ENCODE measurements at places on chromosomes 12 and 14.

- no peak for DNase-seq
Measured at GRCh38 chr12:61220337-61220736, 1039.9 kb upstream of the USP15 start.

DNA sequence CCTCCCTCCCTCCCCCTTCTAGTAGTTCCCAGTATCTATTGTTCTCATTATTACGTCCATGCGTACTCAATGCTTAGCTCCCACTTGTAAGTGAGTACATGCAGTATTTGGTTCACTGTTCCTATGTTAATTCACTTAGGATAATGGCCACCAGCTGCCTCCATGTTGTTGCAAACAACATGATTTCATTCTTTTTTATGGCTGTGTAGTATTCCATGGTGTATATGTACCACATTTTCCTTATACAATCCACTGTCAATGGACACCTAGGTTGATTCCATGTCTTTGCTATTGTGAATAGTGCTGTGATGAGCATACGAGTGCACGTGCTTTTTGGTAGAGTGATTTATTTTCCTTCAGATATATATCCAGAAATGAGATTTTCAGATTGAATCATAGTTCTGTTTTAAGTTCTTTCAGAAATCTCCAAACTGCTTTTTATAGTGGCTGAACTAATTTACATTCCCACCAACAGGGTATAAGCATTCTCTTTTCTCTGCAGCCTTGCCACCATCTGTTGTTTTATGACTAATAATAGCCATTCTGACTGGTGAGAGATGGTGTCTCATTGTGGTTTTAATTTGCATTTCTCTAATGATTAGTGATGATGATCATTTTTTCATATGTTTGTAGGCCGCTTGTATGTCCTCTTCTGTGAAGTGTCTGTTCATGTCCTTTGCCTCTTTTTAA lies 17.9 kb upstream of the CLEC7A start:
- no peak for DNase-seq

DNA sequence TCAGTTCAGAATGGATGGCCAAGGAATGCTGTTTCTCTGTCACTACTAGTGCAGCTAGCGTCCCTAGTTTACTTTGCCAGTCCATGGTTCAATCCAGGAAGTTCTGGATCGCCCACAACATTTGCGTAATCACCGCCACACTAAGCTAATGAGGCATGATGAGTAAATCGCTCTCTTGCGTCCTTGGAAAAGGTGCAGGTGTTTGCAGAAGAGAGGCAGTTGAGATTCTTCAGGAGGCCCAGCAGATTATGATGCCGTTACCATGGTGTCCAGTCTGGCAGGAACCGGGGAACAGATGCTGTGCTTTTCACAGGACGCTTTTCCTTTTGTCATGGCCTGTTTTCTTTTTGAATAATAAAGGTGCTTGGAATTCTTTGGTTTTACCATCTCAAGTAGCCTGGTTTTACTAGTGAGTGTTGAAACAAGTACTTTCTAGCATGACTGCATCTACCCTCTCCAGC lies 9.0 kb downstream of the TPH2 start:
- peak; percentile 23 for DNase-seq

DNA sequence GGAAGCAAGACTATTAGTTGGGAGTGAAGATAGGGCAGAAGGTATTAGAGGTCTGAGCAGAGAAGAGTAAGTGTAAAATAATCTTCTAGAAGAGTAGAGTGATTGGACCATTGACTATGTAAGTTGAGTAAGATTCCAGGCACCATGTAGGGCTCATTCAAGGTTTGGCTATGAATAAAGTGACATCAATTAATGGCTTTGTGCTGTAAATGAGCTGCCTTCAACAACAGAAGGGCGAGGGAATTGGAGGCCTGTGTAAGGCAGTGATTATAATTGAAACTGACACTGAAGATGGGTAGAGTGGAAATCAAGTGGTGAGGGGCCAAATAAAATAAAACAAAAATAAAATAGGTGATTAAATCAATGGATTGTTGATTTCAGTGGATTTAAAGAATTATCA lies 26.4 kb downstream of the PTPRQ start:
- no peak for DNase-seq

GRCh38 chr12:2273751-2274150 lies 221.0 kb downstream of the CACNA1C start:
- DNase-seq: no peak

DNA sequence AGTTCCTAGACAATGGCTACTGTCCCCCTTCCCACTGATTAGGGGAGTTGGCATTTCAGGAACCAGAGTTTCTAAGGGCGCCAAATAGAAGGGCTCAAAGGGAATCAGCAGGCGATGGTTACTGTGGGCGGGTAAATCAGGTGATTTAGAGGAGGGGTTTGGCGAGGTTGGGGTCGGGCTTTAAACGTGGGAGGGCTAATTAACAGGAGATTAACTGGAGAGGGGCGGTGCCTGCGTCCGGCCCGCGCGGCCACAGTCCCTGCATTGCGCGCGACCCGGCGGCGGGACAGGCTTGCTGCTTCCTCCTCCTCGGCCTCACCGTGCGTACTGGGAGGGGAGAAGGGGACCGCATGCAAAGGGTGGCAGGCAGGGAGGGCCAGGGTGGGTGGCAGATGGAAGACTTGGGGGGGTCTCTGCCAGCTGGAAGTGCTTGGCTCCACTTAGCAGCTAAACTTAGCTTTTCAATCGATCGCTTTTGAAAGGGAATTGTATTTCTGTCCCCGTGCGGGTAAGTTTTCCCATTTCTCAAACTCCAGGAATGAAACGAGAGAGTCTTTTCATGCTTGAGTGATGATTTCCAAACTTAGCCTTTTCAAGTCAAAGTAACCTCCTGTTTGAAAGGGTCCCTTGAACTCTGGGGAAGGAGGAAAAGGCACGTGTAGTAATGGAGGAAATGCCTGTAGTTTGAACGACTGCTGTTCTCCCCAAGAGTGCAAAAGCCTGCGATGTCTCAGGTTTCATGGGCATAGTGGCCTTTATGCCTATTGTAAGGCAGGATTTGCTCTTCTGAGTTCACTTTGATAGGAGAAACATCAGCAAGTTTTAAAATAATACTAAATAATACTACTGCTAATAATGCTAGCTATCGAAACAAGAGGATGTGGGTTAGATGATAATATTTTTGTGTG lies at the start of gene MGST1:
Gene MGST1 (plus strand): TSS at position 255 of the 908 bp plus-strand sequence. CDS start 6,608 bp downstream, outside the sequence.
- DNase-seq: peak; percentile 53

GRCh38 chr12:9072481-9073038 lies 43.2 kb downstream of the A2M start:
- no peak for DNase-seq

GRCh38 chr14:42719391-42719790 lies 1112.7 kb downstream of the LRFN5 start:
- no peak for DNase-seq

GRCh38 chr14:92937051-92937937 lies 14.3 kb downstream of the CHGA start:
- no peak for DNase-seq

DNA sequence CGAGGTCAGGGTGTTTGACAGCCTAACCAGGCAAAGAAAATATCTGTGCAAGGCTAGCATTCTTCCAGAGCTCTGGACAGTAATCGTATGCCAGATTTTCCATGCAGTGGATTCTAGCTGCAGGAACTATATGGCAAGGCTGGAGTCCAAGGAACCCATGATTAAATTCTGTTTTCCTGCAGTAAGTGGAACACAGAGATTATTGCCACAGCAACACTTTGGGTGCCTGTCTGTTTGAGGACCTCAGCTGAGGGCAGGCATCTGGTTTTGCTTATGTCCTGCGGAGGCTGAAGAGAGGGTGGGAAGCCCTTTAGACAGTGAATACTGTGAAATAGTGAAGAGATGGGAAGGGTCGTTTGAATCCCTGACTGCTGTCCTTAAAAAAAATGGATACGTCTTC lies 104.4 kb downstream of the DAD1 start:
- peak; percentile 35 for DNase-seq

GRCh38 chr12:2309647-2310046 lies 256.9 kb downstream of the CACNA1C start:
- no peak for DNase-seq

DNA sequence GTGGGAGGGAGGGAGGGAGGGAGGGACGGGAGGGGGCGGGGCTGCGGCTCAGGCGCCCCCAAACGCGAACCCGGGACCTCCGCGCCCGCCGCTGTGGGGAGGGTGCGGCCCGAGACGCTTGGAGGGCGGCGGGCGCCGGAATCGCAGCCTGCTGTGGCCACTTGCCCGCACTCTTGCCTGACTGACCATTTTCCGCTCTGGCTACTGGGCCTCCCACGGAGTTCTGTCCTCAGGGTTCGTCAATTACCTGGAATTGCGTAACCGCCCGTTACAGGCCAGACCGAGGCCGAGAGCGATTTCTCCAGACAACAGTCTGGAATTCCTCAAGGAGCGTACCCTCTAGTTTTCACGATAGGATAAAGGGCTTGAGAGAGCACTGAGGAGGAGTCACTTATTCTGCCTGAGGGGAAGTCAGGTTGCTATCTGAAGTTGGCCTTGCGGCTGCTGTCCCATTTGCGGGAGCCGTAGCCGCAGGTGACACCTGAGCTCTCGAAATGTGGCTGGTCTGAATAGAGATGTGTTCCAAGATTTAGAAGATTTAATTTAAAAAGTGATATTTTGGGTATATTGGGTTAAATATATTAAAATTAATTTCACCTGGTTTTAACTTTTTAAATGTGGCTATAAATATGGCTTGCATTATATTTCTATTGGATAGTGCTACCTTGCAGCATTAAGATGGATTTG lies 446 bp upstream of the ZNF641 start:
- DNase-seq: peak; percentile 91

- DNase-seq: no peak
Measured at GRCh38 chr12:79206871-79207270, 342.3 kb downstream of the SYT1 start.

- no peak for DNase-seq
Measured at GRCh38 chr14:51318813-51319597, 79.0 kb downstream of the TMX1 start.

All from fibroblast of villous mesenchyme (primary cell).